ENCODE measurements at places on chromosomes 5 and 9. TPM values are rescaled to one million over a fixed set of nuclear protein-coding genes. Genes with fewer than 3 reads are reported as not detected.

DNA sequence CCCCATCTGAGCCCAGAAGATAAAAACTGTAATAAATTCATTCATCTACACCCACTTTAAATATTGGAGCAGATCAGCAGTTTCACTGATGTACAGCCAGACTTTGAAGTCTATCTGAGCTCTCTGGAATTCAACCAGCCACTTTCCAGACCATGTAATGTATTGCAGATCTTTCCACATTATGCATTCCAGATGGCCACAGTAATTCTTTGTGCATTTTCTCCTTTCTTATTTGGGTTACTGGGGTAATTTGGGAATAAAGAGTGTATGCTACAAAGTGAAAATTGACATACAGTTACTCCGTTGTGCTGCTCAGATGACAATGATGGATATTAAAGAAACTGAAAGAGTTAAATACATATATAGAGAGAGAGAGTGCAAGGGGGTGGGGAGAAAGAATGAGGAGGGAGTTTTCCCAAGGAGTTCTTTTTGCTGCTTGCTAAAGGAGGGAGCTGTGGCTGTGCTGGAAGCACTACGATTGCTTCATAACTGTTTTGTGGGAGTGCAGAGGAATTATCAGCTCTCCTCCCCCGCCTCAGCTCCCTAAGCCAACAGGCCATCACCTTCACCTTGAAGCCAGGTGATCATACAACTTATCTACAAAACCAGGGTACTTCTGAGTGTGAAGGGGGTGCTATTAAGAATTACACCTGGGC lies 152.8 kb downstream of the GAS1 start:
- peaks cover 5% of the 10 kb centered on the region for H3K27me3 ChIP-seq
- peak overlapping the region; percentile 44 for H3K27ac ChIP-seq
- H3K4me1 ChIP-seq, result peaks cover 27% of the 10 kb centered on the region

Gene ARID3C
- not detected for total RNA-seq

- H3K27me3 ChIP-seq, result peaks cover 12% of the 10 kb centered on the region
- H3K4me3 ChIP-seq, result peak overlapping the region; percentile 87
- DNase-seq, result peak; percentile 93
- H3K4me1 ChIP-seq, result peaks cover 70% of the 10 kb centered on the region
Observed at GRCh38 chr9:134661791-134662142, 20.2 kb downstream of the COL5A1 start.

GRCh38 chr5:42301349-42301748 lies 121.9 kb upstream of the GHR start:
- H3K27ac ChIP-seq, result no peak overlapping the region
- H3K36me3 ChIP-seq, result no peaks in the 10 kb centered on the region
- no peaks in the 10 kb centered on the region for H3K4me1 ChIP-seq
- no peak overlapping the region for H3K4me3 ChIP-seq
- no peaks in the 10 kb centered on the region for H3K27me3 ChIP-seq

GRCh38 chr5:59169768-59170150 lies 586.9 kb downstream of the RAB3C start:
- no peak overlapping the region for H3K4me3 ChIP-seq
- H3K36me3 ChIP-seq, result no peaks in the 10 kb centered on the region
- no peak for DNase-seq
- no peak overlapping the region for H3K27ac ChIP-seq

Gene OR13C4
- total RNA-seq, result not detected

Data from HFFc6 (cell line).